ENCODE measurements at places on chromosomes 1 and 21.
A peak's percentile ranks its signal among the peaks of the same experiment; 100 is the strongest.

DNA sequence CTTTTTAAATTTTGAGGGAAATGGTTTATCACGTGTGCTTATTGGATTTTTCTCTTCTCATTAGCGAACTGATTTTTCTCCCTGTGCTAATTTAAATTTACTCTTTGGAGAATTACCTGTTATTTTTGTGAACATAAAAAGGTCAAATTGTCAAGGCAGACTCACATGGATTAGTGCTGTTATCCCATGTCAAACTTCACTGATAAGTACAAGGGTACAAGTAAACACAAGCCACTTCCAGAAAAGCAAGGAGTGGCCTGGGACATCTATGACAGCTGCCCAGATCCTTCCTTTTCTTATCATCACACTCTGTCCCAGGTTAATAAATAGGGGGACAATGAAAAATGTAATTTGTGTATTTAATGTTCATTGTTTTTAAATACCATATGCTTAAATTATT is 901.2 kb downstream of the LTN1 start:
- no peak for DNase-seq

DNA sequence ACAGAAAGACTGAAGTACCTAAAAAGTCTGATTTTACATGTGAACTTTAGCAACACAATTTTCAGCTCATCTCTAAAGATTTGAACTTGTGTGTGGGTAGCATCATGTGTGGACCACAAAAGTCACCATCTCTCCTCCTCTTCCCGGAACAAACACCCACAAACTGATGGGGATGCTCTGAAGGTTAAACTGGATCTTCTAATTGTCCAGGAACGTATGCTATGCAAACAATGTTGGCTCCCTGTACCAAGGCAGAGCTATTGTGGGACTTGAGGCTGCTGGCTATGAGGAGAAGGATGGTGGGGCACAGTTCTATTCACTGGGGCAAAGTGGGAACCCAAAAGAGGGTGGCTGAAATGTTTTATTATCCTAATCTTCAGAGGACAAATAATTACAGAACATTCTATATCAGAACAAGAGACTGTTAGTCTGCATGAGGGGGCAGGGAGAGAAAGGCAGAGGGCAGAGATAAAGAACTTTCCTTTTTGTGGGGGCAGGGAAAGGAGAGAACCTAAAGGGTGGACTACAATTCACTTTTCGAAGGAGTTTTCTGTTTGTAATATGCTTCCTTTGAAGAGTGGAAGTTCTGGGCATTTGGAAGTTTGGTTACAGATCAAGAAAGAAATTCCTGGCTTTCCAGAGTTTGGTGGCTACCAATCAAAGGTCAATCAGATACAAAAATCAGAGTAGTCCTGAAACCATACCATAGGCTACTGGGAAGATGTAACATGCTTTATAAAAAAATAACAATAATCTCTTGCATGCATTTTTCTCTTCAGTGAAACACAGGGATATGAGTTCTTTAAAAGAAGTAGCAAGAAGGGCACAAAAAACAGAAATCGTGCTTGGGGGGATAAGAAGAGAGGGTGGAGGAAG is 62.9 kb downstream of the GADD45A start:
- no peak for DNase-seq

GRCh38 chr1:59569198-59569597 is 245.6 kb upstream of the HOOK1 start:
- DNase-seq, result no peak

DNA sequence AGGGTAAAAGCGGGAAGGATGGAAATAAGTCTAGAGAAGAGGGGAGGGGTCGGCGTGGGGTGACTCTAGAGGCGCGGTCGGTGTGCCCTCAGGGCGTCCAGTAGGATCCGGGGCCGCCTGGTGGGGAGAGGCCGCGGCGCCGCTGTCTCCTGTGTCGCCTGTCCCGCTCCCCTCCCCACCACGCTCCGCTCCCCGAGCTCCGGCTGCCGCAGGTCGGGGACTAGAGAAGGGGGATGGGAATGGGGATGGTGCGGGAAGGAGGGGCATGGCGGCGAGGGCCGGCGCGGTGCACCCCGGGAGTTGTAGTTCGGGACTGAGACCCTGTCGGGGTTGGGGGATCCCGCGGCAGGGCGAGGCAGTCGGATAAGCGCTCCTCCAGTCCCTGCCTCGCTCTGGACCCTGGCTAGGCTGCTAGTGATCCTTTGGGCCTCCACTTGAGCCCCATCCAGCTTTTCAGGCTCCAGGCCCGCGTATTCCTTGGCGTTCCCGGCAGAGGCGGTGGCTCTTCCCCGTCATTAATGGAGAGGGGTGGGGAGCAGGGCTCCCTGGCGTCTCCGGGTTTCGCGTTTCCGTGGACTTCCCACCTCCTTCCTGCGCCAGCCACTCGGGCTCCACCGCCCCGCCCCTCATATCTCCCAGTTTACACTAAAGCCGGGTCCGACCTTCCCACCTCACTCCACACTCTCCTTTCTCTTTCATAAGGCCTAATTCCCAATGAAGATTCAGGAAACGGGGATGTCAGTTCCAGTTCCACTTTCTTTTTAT is at the start of gene ENTREP3:
Gene ENTREP3, minus strand, starts transcription at position 241 of the 765 bp plus-strand sequence. CDS start 606 bp downstream, outside the sequence.
- peak; percentile 95 for DNase-seq

DNA sequence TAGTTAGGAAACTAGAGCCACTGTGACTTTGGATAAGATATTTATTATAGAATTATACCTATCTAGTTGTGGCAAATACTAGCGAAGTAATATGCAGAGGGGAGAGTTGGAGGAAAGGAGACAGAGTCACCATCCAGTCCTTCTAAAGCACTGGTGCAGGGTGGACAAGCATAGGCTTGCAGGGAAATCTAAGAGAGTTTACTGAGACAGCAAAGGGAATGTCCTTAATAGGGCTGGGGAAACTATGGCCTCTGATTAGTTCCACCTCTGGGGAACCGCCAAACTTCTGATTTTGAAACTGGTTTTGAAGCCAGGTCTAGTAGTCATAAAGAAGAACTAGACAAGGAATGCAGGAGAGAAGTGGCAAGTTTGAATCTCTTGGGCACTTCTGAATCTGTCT is 407.9 kb downstream of the VAV3 start:
- no peak for DNase-seq

DNA sequence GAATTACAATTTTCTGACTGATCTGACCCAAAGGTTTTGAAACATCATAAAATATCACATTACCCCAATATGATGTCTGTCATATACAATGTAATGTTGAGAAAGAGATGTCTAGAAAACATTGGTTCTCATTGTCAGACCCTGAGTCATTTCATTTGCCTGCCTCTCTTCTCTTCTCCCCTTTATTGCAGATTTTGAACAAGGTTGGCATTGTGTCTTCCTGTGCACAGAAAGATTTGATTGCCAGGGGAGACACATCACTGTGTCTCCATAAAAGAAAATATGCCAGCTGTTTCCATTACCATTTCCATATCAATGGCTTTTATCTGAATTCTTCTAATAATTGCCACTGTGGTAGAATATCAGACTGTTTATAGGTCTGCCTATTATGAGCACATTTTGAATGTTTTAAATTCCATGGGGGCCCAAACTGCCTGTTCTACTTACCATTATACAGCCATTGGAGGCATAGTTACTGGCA is 65.6 kb downstream of the IFI44 start:
- DNase-seq, result no peak

- no peak for DNase-seq
Measured at GRCh38 chr1:84861988-84862644, 30.9 kb downstream of the LPAR3 start.

- no peak for DNase-seq
Measured at GRCh38 chr1:226371027-226371694, 36.7 kb downstream of the PARP1 start.

DNA sequence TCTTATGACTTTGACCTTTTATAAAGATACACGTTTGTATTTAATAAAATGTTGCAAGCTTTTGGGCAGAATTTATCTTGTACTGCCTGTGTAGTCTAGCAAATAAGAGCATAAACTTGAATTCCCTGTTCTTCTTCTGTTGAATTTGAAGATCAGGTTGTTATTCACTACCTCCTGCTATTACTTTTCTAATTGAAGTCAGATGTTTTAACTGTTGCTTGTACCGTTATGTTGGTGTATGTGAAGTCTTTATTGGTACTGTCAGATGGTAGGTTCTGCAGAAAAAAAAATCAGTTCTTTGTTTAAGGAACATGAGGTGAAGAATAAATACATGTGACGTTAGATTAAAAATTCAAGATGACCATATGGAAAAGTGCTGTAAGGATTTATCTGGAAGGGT is 69.1 kb downstream of the DYRK1A start:
- no peak for DNase-seq

DNA sequence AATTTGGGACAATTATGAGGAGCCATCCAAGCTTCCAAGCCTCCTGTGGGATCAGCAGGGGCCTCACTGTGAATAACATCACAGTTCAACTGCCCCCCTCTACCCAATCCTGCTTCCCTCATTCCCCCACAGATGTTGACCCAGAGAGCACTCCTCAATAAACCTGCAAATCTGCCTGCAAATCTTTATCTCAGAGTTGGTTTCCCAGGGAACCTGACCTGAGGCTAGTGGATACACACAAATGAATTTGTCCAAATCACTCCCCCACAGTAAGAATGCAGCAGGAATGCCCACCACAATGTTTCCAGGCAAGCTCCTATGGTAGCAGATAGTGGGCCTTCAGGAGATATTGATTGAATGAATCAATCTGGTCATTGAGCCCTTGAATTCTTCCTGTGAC is 56.4 kb upstream of the HIVEP3 start:
- no peak for DNase-seq

DNA sequence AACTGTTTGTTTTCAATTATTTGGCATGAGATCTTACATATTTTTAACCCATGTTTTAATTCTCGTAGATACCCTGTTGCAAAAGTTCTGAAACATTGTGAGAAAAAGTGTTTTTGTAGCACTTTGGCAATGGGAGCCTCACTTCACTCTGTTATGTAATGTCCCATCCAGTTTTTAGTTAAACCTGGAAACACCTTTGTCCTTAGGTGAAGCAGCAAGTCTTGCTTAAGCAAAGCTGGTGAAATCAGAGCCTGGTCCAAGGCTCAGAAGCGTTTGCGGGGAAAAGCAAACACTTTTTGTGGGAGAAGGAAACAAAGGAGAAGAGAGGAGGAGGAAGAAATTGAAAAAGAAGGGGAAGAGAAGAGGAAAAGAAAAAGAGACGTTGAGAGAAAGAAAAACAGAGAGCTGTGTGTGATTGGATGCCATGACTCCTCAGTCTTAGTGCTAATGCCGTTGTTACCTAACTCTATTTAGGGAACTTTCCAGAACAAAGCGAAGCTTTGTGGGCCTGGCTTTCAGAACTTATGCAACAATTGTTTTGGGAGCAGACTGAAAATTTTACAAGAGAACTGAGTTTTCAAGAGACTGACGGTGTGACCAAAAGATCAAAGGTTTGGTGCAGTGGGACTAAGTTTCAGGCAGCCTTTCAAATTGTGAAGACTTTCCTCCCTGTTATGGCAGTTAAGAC is 93.1 kb downstream of the NTMT2 start:
- no peak for DNase-seq

DNA sequence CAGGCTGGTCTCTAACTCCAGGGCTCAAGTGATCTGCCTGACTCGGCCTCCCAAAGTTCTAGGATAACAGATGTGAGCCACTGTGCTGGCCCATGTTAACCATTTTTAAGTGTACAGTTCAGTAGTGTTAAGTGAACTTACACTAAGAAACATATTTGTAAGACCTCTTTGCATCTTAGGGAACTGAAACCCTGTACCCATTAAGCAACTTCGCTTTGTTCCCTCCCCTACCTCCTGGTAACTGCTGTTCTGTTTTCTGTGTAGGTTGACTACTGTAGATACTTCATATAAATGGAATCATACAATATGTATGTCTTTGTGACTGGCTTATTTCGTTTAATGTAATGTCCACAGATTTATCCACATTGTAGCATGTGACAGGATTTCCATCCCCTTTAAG is 11.0 kb downstream of the NUDC start:
- DNase-seq, result no peak

- DNase-seq, result no peak
Measured at GRCh38 chr1:109218516-109218915, 4.8 kb downstream of the SARS1 start.

DNA sequence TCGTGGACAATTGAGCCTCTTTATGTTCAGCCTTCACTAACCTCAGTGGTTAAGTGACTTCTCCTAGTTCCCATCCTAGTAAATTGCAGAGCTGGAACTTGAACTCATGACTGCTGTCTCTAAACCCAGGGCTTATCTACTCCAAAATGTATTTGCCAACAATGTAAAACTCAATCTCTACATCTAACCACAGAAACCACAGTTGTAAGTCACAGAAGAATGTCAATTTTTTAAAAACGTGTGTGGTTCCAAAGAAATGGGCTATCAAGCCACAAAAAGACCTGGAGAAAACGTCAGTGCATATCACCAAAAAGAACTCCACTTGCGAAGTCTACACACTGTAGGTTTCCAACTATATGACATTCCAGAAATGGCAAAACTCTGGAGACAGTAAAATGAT is 172.6 kb upstream of the HMCN1 start:
- DNase-seq, result no peak

DNA sequence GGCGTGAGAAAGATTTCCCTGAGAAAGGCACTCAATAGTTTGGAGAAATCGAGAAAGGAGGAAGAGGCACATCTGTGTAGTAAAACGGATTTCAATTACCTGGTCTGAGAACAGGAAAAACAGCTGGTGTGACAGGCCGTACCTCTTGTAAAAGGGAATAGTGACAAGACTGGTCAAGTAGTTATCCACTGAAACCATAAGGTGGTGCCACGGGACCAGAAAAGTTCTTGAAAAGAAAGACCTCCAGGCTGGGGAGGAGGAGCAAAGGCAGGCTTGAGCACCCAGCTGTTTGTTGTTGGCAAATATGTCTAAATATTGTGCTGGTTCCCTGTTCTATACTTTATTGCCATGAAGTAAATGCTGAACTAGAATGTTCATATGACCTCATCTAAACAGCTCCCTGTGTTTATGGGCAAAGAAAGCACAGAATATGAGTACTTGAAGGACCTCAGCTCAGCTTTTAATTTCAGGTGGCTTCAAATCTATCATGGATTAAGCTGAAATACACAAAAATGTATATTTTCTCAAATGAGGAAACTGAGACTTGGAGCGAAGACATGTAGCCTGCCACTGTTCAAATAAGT is 4.0 kb downstream of the HAO2 start:
- peak; percentile 63 for DNase-seq

DNA sequence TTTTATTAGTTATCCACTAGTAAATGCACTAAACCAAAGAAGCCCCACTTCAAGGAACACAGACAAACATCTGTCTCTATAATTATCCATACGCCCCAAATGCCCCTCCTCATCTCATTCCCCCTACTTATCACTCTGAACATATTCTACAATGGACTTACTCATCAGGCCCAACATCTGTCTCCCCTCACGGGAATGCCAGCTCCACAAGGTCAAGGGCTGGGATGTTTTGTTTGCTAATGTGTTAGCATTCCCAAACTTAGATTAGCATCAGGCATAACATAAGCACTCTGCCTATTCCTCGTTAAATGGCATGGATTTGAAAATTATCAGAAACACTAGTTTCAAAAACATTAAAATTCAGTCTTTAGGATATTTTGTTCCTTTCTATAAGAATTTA is 279.5 kb downstream of the DSCAM start:
- no peak for DNase-seq

GRCh38 chr1:33387625-33388024 is 43.3 kb downstream of the PHC2 start:
- DNase-seq, result no peak

- DNase-seq, result peak; percentile 78
Measured at GRCh38 chr1:201447903-201448871, 20.8 kb downstream of the PHLDA3 start.

- DNase-seq, result no peak
Measured at GRCh38 chr1:6474815-6475282, 8.9 kb upstream of the TNFRSF25 start.

Data from femur (tissue), 1 donor.